EH (cell line): ENCODE measurements at places on chromosomes 1 and 21.

DNA sequence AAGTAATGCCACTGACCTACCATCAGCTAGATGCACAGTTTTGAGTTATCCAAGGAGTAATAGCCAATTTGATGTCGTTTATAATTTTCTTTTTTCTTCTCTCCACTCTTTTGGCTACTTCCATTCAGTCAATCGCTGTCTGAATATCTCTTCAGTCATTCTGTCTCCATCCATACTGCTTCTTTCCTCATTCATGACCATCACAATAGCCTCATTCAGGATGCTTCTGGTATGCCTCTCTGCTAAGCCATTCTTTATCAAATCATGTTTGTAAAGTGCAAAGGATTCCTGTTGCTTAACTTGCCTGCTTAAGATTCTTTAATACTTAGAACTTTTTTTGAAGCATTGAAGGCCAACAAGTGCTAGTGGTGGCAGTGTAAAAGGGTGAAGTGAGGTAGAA is 20.2 kb downstream of the TYW3 start:
- no peak for DNase-seq

GRCh38 chr1:22320587-22321344 is 130.9 kb upstream of the ZBTB40 start:
- DNase-seq = no peak

DNA sequence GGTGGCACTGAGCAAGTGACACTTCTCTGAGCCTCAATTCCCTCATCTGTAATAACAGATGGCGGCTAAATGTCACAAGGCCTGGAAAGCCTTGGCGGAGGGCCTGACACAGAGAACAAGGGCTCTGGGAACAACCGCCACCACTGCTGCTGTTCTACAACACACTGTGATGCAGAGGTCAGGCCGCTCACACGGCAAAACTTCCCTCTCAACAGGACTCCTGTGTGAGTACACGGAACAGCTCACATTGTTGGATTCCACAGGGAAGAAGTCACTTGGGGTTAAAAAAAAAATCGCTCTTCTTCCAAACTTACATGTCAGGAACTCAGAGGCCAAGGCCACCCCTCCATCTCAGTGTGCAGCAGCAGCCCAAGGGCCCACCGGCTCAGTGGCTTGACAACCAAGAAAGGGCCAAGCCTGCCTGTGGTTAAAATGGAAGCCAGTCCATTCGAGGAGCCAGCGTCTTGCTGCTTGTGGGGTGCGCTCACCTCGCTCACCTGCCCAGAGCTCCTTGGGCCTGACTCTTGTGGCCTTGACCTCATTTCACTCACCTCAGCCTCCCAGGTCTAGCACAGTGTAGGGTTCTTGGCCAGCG is 101.1 kb downstream of the RAVER2 start:
- DNase-seq = no peak

- peak; percentile 3 for DNase-seq
Measured at GRCh38 chr1:181452746-181453145, 30.6 kb upstream of the CACNA1E start.

GRCh38 chr1:25019337-25020172 is 89.5 kb upstream of the RUNX3 start:
- DNase-seq = no peak

- peak; percentile 30 for DNase-seq
Measured at GRCh38 chr1:222006715-222007114, 264.8 kb upstream of the DUSP10 start.

- peak; percentile 96 for DNase-seq
Measured at GRCh38 chr1:44808063-44808937, at the start of gene BTBD19. Gene BTBD19 (plus strand): TSS chr1:44808523. CDS start chr1:44808821, 298 bp downstream.

- no peak for DNase-seq
Measured at GRCh38 chr1:48645883-48646282, 130.8 kb downstream of the BEND5 start.

DNA sequence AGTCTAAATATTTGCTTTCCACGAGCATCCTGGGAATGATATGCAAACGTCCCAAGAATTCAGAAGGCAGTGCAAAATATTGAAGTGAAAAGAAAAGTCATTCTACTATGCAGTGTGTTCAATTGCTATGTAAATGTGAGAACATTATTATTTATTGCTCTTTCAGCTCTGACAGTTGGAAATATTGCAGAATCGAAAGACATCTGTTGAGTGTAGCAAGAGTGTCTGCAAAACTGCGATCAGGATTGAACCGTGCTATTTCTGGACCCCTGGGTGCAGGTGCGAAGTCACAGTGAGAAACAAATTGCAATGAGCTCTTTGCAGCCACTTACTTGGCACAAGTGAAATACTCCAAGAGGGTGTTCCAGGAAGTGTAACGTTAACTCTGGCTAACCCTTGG is 566.4 kb downstream of the AJAP1 start:
- DNase-seq = no peak

GRCh38 chr1:22508991-22509390 is 54.3 kb upstream of the EPHA8 start:
- no peak for DNase-seq

- DNase-seq = peak; percentile 86
Measured at GRCh38 chr1:211680752-211681327, 5.4 kb upstream of the NEK2 start.

GRCh38 chr1:179029321-179029759 is 3.6 kb downstream of the FAM20B start:
- DNase-seq = no peak

DNA sequence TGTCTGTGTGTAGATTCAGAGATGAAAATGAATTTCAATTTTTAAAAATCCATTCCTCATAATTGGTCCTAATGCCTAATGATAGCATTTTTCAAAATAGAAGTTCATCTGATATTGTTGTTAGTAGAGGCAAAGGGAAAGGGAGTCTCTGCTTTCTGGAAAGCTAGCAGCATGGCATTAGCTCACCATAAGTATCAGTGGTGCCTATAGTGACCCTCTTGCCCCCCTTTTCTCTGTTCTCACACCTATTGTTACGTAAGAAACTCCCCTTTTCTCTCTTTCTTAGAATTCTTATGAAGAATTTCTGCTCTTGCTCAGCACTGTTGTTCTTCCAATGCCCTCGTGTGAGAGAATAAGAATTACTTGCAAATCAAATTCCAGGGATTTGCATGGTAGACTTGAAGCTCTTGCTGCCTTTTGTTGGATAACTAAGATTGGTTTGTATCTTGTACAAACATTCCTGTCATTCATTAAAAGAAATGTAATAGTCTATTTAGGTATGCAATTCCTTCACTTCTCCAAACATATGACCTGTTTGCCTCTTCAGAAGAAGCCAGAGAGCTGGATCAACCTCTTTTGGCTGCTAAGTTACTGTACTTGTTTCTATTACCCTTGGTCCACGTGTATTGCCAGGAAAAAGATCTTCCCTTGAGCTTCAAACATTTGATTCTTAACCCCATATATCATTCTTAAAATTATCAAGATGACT is 69.2 kb upstream of the MAGI3 start:
- DNase-seq = peak; percentile 6

GRCh38 chr1:169107603-169108208 is 1.2 kb downstream of the ATP1B1 start:
- peak; percentile 57 for DNase-seq

DNA sequence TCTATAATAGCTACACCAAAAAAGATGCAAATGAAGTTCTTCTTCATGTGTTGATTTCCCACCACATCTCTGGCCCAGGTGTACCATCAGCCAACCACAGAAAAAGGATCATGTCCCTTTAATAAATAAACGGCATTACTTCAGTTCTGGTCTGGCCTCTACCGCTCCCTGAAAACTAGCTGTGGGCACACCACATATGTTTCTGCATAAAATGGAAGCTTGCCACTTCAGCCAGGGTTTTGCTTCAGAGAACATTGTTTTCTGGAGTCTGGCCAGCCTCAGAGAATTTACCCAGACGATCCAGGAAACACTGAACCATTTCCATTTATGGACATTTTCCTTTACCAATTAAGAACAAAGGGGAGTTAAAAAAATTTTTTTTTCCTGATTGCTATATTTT is 5.8 kb upstream of the LAMC2 start:
- peak; percentile 91 for DNase-seq

DNA sequence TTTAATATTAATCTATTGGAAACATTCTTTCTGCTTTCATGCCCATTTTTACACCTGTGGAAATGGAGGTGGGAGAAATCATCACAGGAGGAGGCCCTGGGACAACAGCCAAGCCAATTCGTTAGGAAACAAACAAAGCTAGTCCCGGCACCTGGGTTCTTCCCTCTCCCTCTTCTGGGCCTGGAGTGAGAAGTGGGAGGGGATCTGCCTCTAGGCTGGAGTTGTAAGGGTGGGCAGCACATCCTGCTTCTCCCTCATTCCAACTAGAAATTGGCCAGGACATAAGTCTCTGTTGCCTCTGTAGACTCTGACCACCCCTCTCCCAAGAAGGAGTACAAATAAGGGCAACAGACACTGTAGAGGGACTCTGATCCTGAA is 20.2 kb upstream of the ERO1B start:
- no peak for DNase-seq

DNA sequence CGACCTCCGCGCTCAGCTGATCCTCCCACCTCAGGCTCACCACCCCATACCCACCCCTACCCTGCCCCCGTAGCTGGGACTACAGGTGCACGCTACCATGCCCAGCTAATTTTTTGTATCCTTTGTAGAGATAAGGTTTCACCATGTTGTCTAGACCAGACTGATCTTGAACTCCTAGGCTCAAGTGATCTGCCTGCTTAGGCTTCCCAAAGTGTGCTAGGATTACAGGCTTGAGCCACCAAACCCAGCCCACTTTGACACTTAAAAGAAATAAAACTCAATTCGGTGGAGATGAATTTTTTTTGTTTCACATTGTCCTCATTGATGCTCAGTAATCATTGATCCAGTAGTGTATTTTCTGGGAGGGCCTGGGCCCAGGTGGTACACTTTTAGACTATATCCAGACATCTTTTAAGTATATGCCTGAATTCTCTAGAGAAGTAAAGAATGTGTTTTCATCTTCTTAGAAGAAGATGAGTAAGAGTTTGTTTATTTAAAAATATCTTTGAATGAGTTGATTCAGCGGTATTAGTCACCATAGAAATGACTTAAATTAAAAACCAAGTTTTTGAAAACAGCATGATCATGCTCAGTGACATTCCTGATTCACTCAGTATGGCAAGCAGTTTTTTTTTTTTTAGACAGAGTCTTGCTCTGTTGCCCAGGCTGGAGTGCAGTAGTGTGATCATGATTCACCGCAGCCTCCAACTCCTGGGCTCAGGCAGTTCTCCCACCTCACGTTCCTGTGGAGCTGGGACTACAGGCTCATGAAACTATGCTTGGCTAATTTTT is 57.8 kb downstream of the EPB41 start:
- DNase-seq = peak; percentile 98
